SW480 (cell line): ENCODE measurements at places on chromosomes 1 and 21.

- DNase-seq: no peak
These were observed 5.1 kb downstream of the ZNF496 start for GRCh38 chr1:247326411-247327130.

- DNase-seq: no peak
These were observed 156.2 kb upstream of the SPAG17 start for GRCh38 chr1:118340928-118341910.

- DNase-seq: no peak
These were observed 35.6 kb upstream of the ECE1 start for GRCh38 chr1:21325731-21326387.

- DNase-seq: no peak
These were observed 2.0 kb downstream of the RGS8 start for GRCh38 chr1:182682406-182682805.

- DNase-seq: no peak
These were observed 33.0 kb downstream of the UBE4B start for GRCh38 chr1:10065760-10066159.

GRCh38 chr1:172340520-172340919 is 80.0 kb upstream of the C1orf105 start:
- DNase-seq: no peak
